ENCODE measurements at places on chromosomes 2 and 18.
A peak's percentile ranks its signal among the peaks of the same experiment; 100 is the strongest.

DNA sequence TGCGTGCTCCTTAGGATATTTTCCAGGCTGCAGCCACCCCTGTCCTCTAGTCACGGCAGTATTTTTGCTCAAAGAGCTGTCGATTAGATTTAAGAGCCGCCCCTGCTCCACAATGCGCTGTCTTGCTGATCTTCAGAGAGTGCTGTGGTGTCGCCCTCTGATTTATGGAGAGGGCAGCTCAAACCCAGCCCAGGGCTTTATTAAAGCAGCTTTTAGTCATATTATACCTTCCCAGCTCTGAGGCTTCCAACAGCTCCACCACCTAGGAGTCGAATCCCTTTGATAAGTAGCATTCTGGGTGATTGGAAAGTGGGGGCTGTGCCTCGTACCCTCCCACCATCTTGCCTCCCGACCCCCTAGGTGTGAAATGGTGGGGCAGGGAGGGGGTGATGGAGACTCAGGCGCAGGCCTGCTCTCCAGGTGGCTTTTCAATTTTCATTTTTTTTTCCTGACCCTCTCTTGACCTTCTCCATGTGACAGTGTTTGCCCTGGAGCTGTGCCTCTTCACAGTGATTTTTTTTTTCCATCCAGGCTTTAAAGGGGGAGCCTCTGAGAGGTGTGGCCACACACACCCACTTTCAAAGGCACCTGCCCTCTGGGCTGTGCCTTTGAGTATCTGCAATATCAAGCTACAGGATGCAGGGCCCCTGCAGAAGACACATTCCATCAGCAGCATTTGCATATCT lies 53.1 kb upstream of the NRP2 start:
- DNase-seq, result no peak

DNA sequence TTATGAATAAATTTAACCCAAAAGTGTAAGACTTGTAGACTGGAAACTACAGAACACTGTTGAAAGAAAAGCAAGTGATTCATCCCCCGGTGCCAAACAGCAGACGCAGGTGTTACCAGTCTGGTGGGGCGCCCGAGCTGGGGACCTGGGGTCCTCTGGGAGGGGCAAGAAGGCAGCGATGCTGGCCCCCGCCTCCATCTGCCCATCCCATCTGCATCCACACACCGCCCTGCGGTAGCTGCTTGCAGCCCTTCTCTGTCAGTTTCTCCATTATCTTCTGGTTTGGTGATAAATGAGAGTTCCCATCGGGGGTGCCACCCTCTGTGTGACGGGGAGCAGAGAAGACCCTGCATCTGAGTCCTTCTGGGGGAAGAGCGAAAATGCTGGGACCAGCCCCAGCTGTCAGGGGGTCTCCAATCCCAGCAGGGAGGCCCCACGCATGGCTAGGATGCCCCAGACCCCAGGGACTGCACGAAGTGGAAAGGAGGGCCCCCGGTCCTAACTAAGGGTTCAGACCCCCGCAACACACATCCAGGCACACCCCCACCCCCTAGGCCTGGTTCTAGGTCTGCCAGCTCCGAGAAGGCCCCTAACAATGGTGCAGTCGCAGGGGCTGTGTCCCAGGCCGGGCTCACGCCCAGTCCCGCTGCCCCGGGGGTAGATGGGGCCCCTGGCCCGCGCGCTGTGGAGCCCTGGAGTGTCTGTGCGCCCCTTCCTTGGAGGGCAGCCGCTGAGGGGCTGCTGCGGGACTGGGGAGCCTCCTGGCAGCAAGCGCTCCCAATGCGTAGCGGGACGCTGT lies 686 bp upstream of the RGPD8 start:
- peak; percentile 8 for DNase-seq

DNA sequence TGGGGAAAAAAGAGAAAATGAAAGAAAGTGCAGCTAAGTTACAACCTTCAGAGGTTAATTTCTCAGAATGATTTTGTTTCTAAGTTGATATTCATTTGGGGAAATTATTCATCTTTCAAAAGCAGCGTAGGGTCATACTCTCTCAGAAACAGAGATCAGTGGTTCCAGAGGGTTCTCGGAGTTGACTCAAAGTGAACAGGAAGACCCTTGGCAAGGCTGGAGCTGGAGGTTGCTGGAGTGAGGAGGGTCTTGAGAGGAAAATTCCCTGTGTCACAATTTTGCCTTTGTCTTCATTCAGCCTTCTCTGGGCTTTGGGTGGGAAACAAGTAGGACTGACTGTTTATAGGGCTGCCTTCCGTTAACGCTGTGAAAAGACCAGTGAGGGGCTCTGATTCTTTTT lies 168.2 kb downstream of the ICOS start:
- no peak for DNase-seq

- no peak for DNase-seq
Observed at GRCh38 chr2:42303252-42303651, 57.8 kb downstream of the COX7A2L start.

DNA sequence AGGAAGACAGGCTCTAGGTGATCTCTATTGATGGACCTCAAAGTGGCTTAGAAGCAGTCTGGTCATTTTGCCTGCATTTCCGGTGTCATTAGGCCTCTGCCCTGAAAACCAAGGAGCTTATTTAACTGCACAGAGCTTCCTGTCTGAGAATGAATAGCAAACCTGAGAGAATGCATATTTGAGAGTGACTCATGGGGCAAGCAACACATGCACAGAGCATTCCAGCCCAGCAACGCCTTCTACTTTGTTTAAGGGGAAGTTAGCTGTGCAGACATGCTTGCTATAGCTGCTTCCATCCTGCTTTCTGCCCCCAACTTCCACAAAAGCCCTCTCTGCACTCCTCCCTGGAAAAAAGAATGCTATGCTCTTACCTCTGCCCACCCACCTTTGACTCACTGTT lies 232.8 kb downstream of the GRB14 start:
- no peak for DNase-seq

GRCh38 chr2:146852661-146853060 lies 992.2 kb upstream of the ACVR2A start:
- DNase-seq, result no peak

GRCh38 chr18:46040033-46040746 lies 31.9 kb downstream of the PSTPIP2 start:
- DNase-seq, result no peak

GRCh38 chr2:98586551-98587140 lies 21.7 kb downstream of the COA5 start:
- DNase-seq, result no peak

GRCh38 chr2:191428141-191428540 lies 182.9 kb downstream of the MYO1B start:
- DNase-seq, result no peak

GRCh38 chr2:207792244-207792785 lies 22.6 kb upstream of the FZD5 start:
- peak; percentile 55 for DNase-seq

DNA sequence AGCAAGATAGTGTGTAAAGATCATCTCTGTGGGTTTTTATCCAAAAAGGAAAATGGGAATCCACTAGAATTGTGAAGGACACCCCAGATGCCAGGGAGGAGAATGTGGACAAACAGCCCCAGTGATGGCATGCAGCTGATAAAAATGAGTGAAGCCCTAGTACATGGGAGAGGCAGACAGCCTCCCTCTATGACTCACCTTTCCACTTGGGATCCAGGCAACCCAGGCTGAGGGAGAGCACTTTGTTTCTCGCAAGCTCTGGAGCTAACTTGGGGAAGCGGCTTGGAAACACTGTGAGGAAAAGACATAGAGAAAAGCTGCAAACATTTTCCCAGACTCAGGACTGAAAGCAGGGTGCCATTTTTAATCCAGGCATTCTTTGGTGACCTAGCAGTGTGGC lies 5.3 kb upstream of the FLACC1 start:
- no peak for DNase-seq

DNA sequence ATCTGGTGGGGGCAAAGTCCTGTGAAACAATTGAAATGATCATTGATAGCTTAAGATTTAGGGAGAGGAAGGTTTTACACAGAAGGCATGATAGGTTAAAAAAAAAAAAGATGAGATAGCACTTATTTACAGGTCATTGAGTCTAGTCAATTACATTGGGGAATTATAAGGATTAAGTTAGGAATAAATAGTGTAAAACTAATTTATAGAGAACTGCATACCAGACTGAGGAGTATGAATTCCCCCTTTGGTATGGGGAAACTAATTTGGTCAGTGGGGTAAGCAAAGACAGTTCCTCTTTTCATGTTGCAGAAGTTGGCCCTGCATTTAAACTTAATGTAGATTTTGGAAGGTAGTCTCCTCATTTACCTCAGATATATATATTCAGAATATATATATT lies 10.8 kb downstream of the GLS start:
- DNase-seq, result peak; percentile 73

GRCh38 chr2:109269706-109270504 lies 140.9 kb downstream of the SH3RF3 start:
- DNase-seq, result no peak

DNA sequence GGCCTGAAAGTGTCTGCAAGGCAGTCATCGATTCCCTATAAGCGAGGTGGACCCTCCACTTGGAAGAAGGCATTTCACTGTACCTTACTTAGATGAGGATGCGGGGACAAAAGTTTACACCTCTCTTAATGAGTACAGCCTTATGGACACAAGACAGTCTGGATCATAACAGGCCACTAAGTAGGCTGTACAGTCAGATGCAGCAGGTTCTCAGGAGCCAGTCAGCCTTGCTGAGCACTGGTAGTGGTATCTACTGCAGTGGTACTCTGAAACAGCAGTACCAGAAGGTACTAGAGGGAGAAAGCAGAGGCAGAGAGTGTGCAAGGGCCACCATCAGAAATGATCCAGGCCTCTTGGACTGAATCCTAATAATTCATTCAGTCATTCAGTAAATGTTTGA lies 77.6 kb downstream of the KCMF1 start:
- no peak for DNase-seq

DNA sequence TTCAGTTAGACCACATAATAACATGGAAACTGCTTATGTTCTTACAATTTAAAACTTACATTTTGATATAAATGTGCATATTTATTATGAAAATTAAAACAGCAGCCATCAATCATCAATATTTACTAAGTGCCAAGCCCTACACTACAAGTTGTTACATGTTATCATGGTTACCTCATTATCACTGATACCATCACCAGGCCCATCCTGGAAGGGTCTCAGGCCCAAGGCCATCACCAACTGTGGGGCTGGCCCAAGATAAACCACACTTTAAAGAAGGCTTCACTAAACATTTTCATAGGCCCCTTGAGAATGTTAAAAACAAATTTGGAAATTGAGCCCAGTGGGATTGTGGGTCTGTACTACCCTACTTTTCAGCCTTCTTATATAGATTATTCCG lies 6.4 kb downstream of the ITSN2 start:
- peak; percentile 55 for DNase-seq

DNA sequence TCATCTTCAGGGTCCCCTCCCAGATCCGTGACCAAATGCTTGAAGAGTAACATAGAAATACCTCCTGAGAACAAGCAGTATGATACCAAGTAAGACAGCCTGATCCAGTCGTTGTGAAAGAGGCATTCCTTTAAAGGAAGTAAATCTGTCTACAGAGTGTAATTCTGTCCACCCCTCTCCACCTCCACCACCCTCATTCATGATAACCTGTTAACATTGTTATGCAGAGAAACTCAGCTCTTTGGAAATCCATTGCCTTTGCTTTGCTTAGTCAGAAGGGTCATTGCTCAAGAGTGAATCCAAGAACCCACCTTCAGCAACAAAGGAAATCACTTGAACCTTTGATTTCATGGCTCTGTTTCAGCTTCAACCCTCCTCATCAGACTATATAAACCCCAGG lies 155.6 kb downstream of the CYP26B1 start:
- DNase-seq, result no peak

- no peak for DNase-seq
Observed at GRCh38 chr18:29661924-29662323, 1380.6 kb downstream of the DSC3 start.

DNA sequence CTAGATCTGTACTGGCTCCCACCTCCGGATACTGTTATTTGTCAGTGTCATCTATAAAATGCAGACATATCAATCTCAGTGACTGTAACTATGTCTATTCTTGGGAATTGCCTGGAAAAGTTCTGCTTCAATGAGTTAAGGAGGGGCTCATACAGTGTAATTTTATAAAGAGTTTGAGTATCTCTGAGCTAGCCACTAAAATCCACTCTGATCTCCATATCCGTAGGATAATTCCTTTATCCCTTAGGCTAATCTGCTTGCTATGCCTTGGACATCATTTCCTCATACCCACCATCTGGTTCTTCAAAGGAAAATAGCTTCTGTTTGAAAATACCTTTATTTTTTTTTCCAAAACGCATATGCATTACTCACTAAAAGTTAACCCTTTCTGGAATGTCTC lies 863.2 kb downstream of the SUCLG1 start:
- DNase-seq, result no peak

GRCh38 chr2:1784986-1785617 lies 40.8 kb upstream of the PXDN start:
- peak; percentile 13 for DNase-seq

DNA sequence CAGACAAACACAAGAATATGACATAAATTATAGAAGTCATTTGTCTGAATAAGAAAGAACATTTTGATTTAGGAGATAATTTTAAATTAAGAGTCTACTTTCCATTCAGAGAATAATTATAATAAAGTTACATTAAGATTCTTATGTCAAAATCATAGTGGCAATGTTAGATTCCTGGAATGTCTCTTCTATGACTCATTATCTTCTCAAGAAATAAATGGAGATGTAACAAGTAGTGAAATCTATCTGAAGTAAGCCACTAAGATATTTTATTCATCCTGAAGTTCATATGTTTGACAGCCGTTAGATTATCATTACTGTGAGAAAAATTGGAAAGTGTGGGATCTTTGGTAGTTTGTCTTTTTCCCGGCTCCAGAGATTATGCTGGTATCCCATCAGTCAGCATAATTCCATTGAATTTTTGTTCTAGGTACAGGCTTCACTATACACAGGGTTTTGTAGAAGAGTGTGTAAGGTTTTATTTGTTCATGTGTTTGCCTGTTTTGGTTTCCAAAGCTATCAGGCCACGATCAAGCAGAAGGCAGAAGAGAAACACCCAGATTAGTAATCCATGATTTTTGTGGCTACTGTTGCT lies 1246.6 kb upstream of the LRRTM1 start:
- DNase-seq, result no peak

DNA sequence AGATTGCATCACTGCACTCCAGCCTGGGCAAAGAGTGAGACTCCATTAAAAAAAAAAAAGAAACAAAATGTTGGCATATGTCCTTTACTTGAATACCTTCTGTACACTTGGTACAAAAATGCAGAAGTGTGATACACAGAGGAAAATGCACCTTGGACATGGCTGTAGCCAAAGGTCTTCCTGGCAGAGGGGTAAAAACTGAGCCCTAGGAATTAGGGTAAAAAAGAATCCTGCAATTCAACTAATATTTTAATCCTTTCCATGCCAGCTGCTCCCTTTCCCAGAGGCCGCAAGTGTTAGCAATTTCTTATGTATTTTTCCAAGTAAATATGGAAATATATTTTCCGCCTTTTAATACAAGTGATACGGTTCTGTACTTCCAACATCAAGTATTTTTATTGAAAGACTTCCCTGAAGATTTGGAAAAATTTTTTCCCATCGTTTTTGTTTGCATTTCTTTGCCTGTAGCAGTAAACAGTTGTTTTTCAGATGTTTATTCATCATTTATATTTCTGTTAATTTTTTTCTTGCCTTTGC lies 26.2 kb downstream of the KCNJ13 start:
- no peak for DNase-seq

Data from common myeloid progenitor, CD34-positive (primary cell).